ENCODE measurements at places on chromosomes 2 and 18. TPM values are rescaled to one million over a fixed set of nuclear protein-coding genes. Genes with fewer than 3 reads are reported as not detected.

DNA sequence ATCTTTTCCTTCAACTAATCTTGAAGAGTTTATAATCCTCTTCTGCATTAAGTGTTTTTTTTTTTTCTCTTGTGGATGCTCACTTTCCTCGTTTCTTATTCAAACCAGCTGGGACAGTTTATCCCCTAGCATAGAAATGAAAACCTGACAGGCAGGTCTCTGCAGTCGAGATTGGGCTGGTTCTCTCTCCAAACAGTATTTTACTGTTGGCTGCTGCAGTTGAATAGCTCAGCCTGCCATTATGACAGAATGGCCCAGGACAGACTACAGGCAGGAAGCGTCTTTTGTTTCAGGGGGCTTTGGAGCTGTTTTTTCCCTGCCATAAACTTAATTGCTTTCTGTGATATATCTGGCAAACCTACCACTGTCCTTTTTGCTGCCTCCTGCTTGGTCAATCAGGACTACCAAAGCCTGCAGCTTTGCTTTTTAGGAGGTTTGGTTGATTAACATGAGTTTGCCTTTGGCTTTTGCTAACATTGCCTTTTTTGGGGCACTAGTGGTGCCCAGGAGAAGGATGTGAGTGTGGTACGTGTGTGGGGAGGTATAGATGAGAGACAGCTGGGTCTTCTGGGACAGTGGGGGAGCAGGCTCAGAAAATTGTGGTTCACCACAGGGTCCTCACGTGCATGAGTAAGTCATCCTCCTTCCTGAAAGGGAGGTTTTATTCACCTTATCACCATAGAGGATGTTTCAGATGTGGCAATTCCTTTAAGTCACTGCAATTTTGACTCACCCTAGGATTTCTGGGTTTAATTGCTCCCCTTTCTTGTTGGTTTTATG, 128.7 kb downstream of the LYPD6B start:
- no peak for DNase-seq

GRCh38 chr2:42918671-42919318, 126.4 kb upstream of the HAAO start:
- DNase-seq, result no peak

GRCh38 chr18:68478246-68478645, 236.7 kb downstream of the TMX3 start:
- no peak for DNase-seq

DNA sequence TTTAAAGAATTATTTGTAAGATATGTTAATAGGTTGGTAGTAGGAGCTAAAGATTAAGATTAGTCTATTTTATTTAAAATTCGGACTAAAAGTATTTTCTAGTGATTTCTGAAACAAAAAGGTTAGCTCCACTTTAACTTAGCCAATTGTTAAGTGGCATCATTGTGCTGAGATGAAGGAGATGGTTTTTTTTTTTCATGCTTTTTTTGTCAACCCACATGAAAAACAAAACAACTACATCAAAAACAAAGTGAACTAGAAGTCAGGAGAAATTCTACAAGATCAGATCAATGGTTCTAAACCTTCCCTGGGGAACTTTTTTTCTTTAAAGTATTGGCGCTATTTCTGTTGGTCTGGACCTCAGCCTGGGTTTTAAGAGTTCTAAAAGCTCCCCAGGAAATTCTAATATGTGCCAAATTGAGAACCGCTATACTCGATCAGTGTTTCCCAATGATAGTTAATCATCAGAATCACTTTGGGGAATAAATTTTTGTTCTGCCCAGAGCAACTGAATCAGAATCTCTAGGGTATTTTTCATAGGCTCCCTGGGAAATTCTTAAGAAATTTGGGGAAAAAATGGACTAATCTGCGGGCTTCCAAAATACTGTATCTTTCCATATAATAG, 2.3 kb downstream of the ZC3H6 start:
- no peak for DNase-seq

DNA sequence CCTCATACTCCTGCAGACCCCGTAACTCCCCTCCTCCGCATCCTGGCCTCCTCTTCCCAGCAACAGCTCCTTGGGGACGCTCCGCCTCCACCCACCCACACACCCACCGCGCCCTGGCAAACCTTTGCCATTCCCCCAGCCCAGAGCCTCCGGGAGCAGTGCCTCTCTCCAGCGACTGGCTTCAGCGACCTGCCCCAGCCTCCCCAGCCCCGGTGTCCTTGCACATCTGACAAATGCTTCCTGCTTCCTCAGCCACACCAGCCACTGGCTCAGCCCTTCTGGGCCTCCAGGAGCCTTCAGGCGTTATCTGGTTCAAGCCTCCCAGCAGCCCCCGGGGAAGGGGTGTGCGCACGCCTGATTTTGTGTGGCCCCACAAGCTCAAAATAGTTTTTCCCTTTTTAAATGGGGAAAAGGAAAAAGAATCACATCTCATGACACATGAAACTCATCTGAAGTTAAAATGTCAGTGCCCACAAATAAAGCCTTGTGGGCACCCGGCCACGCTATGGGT, 14.2 kb downstream of the ESPNL start:
- DNase-seq, result no peak

IAH1 gene
- total RNA-seq, result 43.6 TPM

IL36G gene
- not detected for total RNA-seq

MAIP1 gene
- 29.4 TPM for total RNA-seq
